Uterus (tissue), 4 donors: ENCODE measurements at places on chromosomes 12 and 14. TPM values are rescaled to one million over a fixed set of nuclear protein-coding genes. Genes with fewer than 3 reads are reported as not detected.

DNA sequence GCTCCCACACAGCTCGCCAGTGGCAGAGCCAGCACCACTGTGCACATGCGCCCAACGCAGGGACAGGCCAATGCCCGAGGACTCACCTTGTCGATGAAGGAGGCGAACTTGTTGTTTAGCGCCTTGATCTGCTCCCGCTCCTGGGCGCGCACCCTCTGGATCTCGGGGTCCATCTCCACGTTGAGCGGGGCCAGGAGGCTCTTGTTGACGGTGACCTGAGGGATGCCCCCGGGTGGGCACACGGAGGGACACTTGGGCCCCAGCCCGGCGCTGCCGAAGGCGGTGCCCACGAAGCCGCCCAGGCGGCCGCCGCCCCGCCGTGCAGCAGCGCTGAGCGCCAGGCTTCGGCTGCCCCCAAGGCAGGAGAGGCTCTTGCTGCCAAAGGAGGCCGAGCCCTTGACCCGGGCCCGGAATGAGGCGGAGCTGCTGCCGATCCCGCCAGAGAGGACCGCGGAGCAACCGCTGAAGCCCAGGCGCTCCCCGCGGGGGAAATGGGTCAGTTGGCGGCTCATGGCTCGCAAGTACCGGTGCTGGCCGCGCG, at the start of gene KRT72:
TSS of gene KRT72 (minus strand) at position 523 of the 541 bp plus-strand sequence. CDS start at position 512, 11 bp downstream.
- no peak within 1 kb of the TSS for H3K4me3 ChIP-seq
- H3K4me1 ChIP-seq = no peaks in the 10 kb centered on the region
- no peak for DNase-seq
- H3K36me3 ChIP-seq = no peaks in the 10 kb centered on the region

The PTGDR gene
- 0.29 TPM for total RNA-seq

The AICDA gene
- not detected for total RNA-seq

GRCh38 chr12:115542656-115543055, 734.8 kb downstream of the MED13L start:
- H3K27me3 ChIP-seq = no peaks in the 10 kb centered on the region
- no peaks in the 10 kb centered on the region for H3K4me1 ChIP-seq
- DNase-seq = no peak
- no peaks in the 10 kb centered on the region for H3K36me3 ChIP-seq
- H3K4me3 ChIP-seq = no peak overlapping the region
- no peak overlapping the region for H3K27ac ChIP-seq

The OAS3 gene
- 2.1 TPM for total RNA-seq

- no peaks in the 10 kb centered on the region for H3K36me3 ChIP-seq
- H3K27me3 ChIP-seq = no peaks in the 10 kb centered on the region
- H3K4me1 ChIP-seq = no peaks in the 10 kb centered on the region
- H3K4me3 ChIP-seq = no peak overlapping the region
These were observed 104.0 kb downstream of the MNAT1 start for GRCh38 chr14:60838601-60839000.

GRCh38 chr12:109578330-109578927, 4.8 kb downstream of the MVK start:
- no peak for DNase-seq
- H3K27me3 ChIP-seq = no peaks in the 10 kb centered on the region
- H3K4me1 ChIP-seq = no peaks in the 10 kb centered on the region
- no peak overlapping the region for H3K27ac ChIP-seq

GRCh38 chr12:109736552-109737108, 23.0 kb downstream of the FAM222A start:
- H3K4me3 ChIP-seq = no peak overlapping the region
- no peaks in the 10 kb centered on the region for H3K27me3 ChIP-seq
- no peak overlapping the region for H3K27ac ChIP-seq
- H3K4me1 ChIP-seq = no peaks in the 10 kb centered on the region
- DNase-seq = peak; percentile 5

The TAS2R13 gene
- 3.8 TPM for total RNA-seq

- H3K27ac ChIP-seq = peak overlapping the region; percentile 95
- peak overlapping the region; percentile 63 for H3K4me3 ChIP-seq
- H3K27me3 ChIP-seq = no peaks in the 10 kb centered on the region
- no peaks in the 10 kb centered on the region for H3K36me3 ChIP-seq
These were observed 1.9 kb downstream of the ARHGEF40 start for GRCh38 chr14:21072031-21072473.

The ATF7IP gene
- 43.2 TPM for total RNA-seq
